ENCODE measurements at places on chromosomes 12 and 14.

DNA sequence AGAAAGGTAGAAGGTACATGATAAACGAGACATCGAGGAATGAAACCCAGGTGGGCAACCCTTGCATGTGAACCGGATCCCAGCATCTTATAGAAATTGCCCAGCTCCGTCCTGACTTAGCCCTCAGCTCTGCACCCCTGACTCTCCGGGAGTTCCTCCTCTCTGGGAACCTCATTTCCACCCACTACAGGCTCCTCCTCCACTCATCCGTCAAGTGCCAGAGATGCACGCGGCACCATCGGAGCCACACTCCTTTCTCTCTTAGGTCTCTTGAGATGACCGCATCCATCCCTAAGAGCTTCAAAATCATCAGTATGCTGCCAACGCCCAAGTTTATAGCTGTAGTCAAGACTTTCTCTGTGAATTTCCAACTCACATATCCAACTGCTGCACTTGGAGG, 84.7 kb downstream of the TTC7B start:
- DNase-seq: no peak

DNA sequence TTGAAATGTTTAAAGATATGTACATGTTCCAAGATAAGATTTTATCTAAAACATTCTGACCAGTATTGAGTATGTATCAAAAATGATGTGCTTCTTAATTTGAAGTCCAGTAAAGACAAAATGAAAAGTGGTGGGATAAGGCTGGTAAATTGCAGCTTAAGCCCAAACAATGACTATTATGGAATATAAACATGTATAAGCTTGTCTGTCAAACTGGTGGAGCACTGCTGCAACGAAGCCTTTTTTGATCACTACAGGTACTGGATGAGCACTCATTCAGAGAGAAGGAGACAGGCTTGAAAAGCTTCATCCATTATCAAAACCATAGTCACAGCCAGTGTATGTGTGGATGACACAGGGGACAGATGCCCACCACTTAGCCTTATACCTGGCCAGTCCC, 138.4 kb downstream of the ATP23 start:
- no peak for DNase-seq

GRCh38 chr12:45670346-45671065, 59.0 kb upstream of the ARID2 start:
- DNase-seq: no peak

DNA sequence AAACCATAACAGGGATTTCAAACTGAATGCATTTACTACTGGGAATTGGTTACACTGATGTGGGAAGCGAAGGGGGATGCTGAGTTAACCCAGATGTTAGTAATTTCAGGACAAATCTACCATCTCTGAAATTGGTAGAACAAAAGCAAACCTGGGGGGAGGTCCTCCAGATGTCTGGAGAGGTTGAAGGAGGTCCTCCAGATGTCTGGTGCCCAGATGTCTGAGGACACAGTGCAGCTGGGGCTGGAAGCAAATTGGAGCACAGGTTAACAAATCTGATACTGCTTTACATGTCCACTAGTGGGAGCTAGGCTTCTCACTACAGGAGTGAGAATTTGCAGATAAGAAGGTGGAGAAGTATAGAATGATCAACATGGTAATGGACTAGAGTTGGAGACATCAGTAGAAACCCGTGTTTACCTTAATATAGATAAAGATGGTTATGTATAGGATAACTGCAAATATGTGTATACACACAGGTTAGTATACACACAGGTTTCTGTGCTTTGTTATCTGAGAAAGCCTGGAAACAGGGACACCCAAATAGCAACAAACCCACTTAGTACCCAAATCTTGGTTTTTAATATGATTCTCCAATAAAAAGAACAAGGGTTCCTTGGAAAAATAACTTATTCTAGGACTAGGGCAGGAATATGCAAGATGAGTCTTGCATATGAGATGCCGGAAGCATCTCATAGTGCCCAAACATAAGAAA, 162.5 kb downstream of the C12orf50 start:
- DNase-seq: no peak

GRCh38 chr12:3371018-3371417, 120.0 kb upstream of the PRMT8 start:
- DNase-seq: peak; percentile 34

DNA sequence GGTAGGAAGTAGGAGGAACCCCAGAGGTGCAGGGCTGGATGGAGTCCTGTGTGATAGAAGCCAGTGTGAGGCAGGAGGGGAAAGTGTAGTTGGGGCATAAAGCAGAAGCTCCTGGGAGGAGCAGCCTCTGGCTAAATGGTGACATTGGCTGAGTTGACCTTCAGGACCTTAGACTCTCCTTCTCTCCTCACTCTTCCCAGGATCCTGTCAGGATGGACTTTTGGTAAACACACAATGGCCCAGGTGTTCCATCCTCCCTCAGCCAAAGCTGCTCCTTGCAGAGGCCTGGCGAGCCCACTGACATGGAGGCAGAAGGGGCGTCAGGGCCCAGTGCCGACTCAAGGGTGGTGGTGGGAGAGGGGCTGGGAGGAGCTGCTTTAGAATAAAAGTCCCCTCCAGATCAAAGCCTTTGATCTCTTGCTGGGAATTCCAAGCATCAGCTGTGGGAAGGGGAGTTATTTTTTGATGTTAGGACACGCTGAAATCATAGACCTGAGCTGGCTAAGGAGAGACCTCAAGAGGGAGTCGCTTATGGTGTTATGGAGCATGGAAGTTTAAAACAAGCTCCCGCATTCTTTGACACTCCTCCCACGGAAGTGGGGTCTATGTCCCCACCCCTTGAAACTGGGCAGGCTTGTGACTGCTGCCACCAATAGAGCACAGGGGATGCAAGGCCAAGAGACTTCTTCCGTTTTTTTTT, 44.1 kb downstream of the SMIM41 start:
- no peak for DNase-seq

DNA sequence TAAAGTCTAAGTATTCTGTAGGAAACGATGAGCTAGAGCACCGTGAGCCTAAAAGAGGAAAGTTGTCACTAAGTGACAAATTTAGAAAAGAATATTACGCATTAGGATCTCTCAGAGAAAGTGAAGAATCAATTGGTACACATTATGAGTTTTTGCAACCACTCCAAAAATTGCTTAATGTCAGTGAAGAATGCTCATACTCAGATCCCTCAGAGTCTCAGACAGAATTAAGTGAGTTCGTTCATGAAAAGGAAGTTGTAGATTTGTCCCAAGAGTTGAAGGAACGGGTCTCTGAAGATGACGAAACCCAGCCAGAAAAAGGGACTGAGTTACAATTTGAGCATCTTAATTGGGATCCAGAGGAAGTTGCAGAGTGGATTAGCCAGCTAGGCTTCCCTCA, 1.5 kb downstream of the SAMD15 start:
- DNase-seq: no peak

GRCh38 chr14:69460093-69460701, 24.3 kb upstream of the PLEKHD1 start:
- DNase-seq: peak; percentile 82

- no peak for DNase-seq
Observed at GRCh38 chr12:116136340-116136739, 141.2 kb downstream of the MED13L start.
